GM03348 (cell line): ENCODE measurements at places on chromosomes 7 and 10.

DNA sequence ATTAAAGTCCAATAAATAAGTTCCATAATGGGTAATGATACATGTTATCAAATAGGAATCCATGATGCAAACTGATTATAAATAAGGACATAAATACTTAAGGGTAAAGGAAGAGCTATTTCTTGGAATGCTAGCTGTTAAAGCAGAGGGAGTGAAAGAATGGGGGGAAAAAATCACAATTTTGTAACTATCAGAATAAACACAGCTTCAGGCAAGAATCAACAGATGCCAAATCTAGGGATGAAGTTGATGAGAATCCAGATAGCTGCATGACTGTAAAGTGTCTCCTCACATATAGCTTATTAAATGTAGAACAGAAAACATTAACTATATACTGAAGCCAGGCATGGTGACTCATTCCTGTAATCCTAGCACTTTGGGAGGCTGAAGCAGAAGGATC is 4.9 kb downstream of the IPMK start:
- DNase-seq, result no peak

GRCh38 chr7:14836571-14837189 is 65.9 kb downstream of the DGKB start:
- peak; percentile 44 for DNase-seq

- no peak for DNase-seq
These were observed 50.2 kb downstream of the EEPD1 start for GRCh38 chr7:36203071-36203790.

GRCh38 chr7:82384779-82385178 is 58.8 kb downstream of the CACNA2D1 start:
- DNase-seq, result no peak

GRCh38 chr7:375321-375831 is 85.4 kb downstream of the FOXL3 start:
- DNase-seq, result no peak
